ENCODE measurements at places on chromosomes 16 and 17.
A peak's percentile ranks its signal among the peaks of the same experiment; 100 is the strongest.

- DNase-seq = no peak
Observed at GRCh38 chr17:79901131-79901530, 61.9 kb upstream of the CBX4 start.

DNA sequence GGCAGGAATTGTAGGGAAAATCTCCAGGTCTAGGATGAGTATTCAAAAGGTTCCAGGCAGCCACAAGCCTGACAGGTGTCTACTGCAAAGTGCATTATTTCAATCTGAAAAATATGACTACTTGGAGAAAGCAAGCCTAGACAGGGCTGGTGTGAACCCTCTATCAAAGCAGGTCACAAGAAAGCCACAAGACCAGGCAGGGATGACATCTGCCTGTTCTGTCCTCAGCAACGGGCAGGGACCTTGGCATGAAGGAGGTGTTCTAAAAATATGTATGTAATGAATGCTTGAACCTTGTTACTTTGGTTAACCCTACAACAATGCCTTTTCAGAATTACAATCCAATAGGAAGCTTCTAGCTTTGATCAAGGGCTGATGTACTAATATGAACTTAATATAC lies 1.2 kb upstream of the COX6A2 start:
- no peak for DNase-seq

DNA sequence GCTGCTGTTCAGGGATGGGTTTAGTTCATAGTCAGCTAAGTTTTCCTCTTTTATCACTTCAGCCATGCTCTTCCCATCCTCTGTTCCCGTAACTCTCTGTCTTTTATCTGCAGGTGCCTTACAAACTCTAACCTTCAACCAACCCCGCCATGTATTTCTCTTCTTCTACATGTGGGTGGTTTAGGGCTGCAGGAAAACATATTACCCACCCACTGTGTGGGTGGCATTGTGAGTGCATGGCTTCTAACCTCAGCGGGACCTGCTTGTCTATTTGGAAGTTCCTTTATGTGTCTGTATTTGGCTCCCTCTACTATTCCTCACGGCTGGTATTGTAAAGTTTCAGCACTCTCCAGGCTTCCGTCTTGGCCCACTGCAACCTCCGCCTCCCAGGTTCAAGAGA lies 39.0 kb upstream of the TANC2 start:
- DNase-seq = no peak

GRCh38 chr16:77328274-77328673 lies 106.6 kb downstream of the ADAMTS18 start:
- DNase-seq = peak; percentile 23

GRCh38 chr17:81551458-81552243 lies 502 bp downstream of the FAAP100 start:
- peak; percentile 57 for DNase-seq

DNA sequence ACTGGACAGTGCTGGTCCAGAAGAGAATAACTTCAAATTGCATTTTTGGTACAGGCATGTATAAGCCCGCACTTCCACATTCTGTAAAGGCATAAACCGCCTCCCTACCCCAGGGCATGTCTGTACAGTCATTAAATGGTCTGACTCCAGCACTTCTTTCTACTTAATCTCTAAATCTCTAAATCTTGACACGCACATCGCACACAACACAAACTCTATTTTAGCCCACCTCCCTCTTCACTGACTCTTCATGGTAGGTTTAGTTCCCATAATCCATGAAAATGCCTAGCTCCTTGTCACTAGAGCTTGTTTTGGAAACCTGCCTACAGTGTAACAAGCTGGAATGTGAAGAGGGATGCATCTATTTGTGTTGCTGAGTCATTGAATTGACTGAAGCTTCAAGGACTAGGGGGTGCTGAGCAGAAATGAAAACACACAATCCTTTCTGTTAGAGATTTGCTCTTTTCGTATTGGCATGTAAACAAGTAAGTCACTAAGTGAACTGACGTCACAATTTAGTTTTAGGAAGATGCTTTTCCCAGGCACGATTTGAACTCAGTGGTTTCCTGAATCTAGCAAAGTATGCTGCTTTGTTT lies 1.6 kb upstream of the DUSP14 start:
- peak; percentile 82 for DNase-seq

- DNase-seq = no peak
Observed at GRCh38 chr17:4582691-4583090, 1.6 kb upstream of the SMTNL2 start.

DNA sequence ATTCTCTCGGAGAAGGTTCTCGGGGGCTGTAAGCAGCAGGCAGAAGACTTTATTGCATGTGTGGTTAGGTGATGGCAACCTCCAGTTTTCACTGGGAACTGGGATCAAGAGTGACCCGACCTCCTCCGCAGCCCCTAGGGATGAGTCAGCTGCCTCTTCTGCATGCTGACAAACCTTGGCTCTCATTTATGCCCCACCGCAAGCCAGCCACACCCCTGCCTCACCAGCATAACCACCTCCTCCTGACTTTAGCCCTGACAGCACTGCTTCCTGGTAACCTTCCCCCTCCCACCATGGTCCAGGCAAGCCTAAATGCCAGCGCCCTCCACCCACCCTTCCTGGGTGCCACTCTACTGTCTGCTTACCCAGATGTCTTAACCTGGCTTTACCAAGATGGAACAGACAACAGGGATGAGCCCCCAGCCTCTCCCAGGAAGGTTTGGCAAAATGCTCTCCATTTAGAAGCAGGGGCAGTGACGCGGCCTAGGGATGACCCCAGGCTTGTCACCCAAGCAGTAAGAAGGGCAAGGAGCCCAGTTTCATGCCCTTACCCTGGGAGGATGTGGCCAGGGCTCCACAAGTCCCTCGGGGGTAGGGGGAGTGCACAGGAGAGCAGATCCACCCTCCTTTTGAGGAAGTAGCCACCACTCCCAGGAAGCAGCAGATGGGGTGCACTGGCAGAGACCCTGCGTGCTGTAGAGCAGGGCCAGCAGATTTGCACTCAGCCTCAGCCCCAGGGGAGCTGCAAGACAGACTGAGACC lies 73.5 kb downstream of the GOSR1 start:
- DNase-seq = no peak

DNA sequence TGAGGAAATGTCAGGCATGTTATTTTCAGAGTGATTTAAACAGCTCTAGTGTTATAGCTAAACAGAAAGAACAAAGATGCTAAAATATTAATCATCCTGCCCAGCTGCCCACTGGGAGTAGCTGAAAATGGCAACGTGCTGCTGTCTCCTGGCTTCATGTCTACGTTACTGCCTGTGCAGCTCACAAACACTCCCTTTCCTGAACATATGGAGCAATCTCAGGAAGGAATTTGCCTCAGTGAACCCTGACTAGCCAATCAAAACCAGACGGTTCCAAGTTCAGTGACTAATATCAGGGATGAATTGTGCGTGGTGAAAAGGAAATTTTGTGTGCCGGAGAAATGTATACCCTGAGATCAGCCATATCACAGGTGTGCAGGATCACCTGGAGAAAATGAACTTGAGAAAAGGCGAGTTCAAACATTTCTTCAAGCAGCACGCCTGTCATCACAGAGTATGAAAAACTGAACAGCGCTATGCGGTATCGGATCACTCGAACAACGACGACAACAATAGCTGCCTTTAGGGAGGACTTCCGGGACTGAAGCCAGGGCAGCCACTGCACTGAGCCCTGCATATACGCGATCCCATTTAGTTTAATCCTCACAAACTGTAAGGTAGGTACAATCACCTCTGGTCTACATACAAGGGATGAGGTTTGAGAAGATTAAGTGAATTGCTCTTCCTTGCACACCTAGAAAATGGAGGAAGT lies 110.3 kb downstream of the STX8 start:
- DNase-seq = peak; percentile 58

GRCh38 chr16:25060920-25061319 lies 45.8 kb upstream of the ARHGAP17 start:
- DNase-seq = no peak

DNA sequence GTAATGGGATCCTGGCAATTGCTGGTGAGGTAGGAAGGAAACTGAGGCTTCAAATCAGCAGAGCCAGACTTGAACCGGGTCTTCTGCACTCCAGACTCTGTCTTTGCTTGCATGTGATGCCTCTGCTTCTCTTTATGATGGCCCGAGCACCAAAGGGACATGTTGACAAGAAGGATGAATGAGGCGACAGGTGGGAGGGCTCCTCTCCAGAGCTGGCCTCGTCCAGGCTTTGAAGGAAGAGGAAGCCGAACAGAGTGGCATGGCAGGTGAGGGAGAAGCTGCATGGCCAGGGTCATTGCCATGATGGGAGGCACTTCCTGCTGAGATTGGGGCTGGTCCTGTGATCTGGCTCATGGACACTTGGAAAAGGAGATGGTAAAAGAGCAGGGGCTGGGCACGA lies 40.8 kb downstream of the AKAP1 start:
- DNase-seq = no peak

DNA sequence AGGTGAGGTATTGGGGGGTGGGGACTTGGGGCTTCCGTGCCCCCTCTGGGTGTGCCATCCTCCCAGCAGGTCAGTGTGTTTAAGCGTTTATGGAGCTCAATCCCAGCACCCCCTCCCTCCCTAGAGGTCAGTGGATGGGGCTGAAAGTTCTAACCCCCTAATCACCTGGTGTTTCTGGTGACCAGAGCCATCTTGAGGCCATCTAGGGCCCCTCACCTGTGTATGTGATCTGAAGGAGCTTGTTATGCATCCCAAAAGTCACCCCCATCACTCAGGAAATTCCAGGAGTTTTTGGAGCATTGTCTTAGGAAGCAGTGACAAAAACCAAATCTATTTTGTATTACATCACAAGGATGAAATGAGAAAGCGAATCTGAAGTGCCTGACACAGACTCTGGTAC lies 67.8 kb upstream of the NOL11 start:
- no peak for DNase-seq

GRCh38 chr16:69319381-69319780 lies 8.2 kb downstream of the VPS4A start:
- no peak for DNase-seq

DNA sequence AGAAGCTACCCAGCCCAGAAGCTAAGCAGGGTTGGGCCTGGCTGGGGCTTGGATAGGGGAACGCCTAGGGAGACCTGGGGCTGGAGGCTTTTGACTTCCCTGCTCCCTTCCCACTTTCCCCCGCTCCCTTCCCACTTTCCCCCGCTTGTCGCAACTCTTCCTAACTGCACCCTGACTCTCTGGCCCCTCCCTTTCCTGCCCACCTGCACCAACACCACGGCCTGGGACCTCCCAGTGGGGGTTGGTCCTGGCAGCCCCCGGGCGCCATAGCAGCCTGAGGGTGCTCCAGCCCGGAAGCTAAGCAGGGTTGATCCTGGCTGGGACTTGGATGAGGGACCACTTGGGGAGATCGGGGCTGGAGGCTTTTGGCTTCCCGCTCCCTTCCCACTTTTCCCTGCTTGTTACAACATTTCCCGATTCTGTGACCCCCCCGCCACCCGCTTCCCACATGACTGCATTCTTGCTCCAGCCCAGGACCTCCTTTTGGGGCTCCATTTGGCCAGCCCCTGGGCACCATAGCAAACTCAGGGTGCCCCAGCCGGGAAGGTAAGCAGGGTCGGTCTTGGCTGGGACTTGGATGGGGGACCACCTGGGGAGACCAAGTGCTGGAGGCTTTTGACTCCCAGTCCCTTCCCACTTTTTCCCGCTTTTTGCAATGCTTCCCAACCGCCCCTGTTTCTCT lies 2287.0 kb downstream of the TP53TG3F start:
- no peak for DNase-seq

DNA sequence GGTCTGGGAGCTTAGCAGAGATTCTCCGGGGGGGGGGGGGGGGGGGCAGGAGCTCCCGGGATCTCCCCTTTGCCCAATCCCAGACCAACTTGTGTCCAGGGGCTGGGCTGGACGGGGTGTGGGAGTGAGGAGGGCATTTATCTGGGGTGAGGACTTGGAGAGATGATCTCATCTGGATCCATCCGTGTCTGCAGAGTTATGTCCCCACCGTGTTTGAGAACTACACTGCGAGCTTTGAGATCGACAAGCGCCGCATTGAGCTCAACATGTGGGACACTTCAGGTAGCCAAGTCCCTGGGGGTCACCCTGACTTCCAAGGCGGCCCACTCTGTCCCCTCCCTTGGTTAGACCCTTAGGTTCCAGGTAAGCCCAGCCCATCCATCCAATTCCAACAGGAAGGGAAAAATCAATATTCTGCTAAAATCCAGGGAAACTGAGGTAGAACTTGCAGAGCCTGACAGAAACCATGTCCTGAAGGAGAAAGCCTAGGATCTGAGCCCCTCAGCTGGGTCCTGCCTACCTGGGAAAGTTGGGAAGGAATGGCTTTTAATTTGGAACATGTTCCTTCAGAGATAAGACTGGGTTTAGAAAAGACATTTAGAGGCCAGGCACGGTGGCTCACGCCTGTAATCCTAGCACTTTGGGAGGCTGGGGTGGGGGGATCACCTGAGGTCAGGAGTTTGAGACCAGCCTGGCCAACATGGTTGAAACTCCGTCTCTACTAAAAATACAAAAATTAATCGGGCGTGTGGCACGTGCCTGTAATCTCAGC lies 921 bp downstream of the RND2 start:
- peak; percentile 42 for DNase-seq

GRCh38 chr16:49740256-49740655 lies 115.7 kb downstream of the ZNF423 start:
- no peak for DNase-seq

DNA sequence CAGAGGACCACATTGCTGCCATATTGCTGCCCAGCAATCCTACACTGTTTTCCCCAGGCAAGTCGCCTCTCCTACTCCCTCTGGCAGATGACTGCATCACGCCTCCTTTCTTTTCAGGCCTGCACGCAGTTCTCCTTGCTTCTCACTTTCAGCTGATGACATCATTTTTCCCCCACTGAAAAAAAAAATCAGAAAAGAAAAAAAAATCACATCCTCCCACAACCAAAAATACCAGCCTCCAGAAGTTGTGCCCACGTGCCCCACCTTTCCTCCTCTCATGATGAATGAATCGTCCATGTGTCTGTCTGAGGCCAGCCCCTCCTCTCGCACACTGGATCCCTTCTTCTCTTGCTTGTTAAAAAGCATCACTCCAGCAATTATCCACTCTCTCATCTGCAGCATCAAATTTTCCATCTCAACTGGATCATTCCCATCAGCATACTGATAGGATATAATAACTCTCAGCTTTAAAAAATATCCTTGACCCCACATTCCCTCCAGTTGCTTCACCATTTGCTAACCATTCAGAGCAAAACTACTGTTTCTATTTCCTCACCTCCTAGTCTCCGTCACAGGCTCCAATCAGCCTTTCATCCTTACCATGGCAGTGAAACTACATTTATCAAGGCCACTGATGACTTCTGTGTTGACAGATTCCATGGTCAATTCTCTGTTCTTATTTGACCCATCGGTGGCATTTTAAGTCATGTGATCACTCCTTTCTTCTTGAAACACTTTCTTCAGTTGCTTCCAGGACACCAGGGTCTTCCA lies 30.1 kb upstream of the DYNLL2 start:
- DNase-seq = no peak

Data from eye (tissue), 1 donor.